ENCODE measurements at places on chromosomes 2 and 18.

DNA sequence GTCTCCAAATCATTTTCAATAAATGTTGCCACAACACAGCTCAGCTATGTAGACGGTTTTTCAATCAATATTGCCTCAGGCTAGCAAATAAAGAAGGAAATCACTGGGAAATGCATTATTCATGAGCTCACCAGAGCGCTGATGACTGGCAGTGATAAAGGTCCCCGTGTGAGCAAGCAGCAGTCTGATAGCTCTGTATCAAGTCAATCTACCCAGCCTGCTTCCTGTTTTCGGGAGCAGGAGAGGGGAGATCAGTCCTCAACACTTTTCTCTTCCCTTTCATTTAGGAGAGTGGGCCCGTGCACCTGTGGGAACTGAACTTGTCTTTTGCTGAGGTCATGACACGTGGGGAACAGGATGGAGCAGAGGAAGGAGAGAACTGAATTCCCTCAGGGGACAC is 253.9 kb upstream of the SIX2 start:
- peak; percentile 92 for DNase-seq

- no peak for DNase-seq
These were observed 40.8 kb downstream of the WDR35 start for GRCh38 chr2:19949071-19949470.

- peak; percentile 42 for DNase-seq
These were observed 119.6 kb downstream of the SLC8A1 start for GRCh38 chr2:40332191-40332826.

- DNase-seq, result no peak
These were observed 17.3 kb downstream of the NYAP2 start for GRCh38 chr2:225416616-225417367.

- DNase-seq, result no peak
These were observed 217.3 kb downstream of the TTC32 start for GRCh38 chr2:19684516-19684915.

GRCh38 chr18:62655520-62656219 is 59.7 kb upstream of the PHLPP1 start:
- DNase-seq, result no peak

GRCh38 chr2:226514895-226515294 is 284.7 kb downstream of the IRS1 start:
- peak; percentile 74 for DNase-seq

DNA sequence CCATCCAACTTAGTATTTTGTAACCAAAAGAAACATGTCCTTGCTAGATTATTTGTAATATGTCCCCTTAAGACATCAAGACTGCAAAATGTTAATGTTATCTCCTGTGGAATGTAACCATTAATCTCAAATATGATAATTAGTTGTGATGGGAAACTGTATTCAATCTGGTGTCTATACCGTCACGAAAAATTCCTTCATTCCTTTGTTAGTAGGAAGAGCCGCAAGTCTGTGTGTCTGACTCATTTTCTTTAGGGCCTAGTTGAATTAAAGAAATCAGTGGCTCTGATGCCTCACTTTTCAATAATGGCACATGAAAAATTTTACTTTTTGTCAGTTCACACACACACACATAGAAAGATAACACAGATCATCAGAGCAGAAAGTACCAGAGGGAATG is 127.1 kb upstream of the CHAC2 start:
- peak; percentile 23 for DNase-seq

DNA sequence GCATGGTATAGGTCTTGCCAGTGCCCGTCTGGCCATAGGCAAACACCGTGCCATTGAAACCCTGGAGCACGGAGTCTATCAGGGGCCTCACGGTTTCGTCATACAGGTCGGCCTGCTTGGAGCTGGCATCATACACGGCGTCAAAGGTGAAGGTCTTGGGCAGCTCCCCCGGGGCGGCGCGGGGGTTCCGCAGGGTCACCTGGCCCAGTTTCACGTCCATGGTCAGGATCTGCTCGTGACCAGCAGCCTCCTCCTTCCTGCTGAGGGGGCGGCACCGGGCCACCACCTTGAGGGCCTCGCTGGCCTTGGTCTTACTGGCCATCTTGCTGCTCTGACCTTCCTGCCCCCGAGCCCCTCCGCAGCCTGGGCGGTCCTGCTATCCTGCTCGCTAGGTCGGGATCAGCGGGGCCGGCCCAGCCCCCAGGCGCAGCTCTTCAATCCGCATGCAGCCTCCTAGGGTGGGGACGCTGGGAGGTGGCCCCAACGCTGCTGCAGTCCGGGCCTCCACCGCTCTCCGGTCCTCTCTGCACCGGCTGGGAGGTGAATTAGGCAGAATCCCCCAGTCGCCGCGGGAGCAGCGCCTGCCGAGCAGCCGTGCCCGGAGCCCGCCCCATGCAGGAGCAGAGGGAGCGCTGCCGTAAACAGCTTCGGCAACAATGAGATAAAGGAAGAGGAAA is 563 bp downstream of the KIF3C start:
- peak; percentile 35 for DNase-seq

GRCh38 chr2:209734805-209735204 is 36.8 kb upstream of the UNC80 start:
- DNase-seq, result no peak

DNA sequence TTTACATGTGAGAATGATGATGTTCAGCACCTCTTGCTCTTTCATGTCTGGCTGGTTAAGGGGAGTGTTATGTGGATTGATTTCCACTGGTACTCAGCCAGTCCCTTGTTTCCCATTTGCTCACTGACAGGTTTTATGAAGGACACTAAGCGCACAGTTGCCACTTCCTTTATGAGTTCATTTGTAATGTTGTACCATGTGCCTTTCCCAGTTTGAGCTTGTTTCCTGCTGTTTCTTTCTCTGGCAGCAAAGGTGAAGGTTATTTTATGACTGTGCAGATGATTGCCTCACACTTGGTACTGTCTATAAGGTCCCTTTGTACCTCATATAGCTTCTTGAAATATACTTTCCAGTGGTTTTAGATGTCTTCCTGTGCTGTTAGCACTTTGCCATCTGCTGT is 1700.5 kb upstream of the TMEFF2 start:
- DNase-seq, result peak; percentile 3
